ENCODE measurements at places on chromosomes 5 and 9.
A peak's percentile ranks its signal among the peaks of the same experiment; 100 is the strongest.

GRCh38 chr9:136925414-136926153 lies 19.0 kb downstream of the FBXW5 start:
- DNase-seq, result no peak

DNA sequence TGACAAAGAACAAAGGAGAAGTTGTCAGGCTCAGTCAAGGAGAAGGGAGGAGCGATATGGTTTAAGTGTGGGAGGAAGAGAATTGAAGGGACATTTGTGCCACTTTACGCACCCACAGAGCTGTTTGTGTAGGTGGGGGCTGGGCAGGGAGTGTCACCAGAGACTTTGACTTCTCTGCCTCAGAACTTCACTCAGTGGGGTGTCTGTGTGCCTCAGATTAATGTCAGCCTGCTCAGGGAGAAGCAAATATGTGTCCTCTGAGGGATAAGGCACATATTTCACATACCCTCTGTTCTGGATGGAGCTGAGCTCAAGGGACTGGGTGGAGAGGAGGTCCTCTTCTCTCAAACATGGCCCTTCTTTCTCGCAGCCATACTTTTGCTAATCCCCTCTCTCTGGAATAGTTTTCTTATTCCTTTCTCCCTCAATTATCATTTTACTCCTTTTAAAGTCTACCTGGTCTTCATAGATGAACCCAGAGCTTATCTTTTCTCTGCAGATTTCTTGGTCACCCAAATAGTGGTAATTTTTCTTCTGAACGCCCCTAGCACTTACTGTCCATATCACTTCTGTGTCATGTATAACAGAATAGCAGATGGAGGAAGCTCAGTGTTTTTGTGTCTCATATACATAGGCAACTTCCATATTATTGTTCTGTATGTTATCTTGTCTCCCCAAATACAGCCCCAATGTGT lies 77.0 kb downstream of the IQGAP2 start:
- no peak for DNase-seq

DNA sequence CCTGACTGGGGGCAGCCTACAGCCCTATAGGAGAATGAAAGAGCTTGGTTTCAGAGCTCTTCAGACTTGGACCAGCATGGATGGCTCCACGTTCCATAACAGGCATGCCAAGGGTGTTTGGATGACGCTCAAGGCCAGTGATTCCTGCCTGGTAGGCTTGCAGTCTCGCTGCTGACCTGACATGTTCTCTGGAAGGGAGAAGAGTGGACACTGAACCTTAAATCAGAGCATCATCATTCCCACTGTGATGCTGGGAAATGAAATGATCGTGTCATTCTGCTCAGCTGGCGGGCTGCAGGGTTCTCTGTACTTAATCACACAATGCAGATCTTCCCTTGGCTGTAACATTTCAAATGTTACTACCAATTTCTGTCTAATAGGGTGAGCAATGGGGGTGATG lies 57.0 kb downstream of the CFAP90 start:
- DNase-seq, result no peak

- DNase-seq, result no peak
Observed at GRCh38 chr9:20472342-20473045, 149.8 kb downstream of the MLLT3 start.

- DNase-seq, result no peak
Observed at GRCh38 chr5:79236362-79236969, 535 bp downstream of the JMY start.

- no peak for DNase-seq
Observed at GRCh38 chr5:151001436-151001835, 19.0 kb upstream of the GPX3 start.

DNA sequence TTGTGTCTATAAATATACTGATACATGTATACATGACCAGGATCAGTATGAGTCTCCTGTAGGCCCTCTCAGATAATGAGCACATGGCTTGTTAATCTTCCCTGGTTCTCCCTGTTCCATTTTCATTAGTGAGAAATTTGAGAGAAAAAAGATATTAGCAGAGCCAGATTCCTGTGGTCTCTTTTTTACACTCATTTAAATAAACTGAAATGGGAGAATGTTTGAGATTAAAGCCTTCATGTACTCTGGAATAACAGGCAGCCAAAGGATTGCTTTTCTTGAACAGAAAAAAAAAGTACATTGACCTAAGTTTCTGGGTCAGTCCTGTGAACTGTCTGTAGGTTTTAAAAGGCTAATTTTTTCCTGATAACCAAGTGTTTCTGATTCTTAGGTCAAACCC lies 44.2 kb downstream of the PWWP2A start:
- DNase-seq, result no peak

- no peak for DNase-seq
Observed at GRCh38 chr5:54215233-54215736, 95.1 kb downstream of the ARL15 start.

GRCh38 chr5:180334751-180335613 lies 18.2 kb downstream of the GFPT2 start:
- no peak for DNase-seq

- no peak for DNase-seq
Observed at GRCh38 chr5:54360925-54361662, 50.7 kb upstream of the ARL15 start.

DNA sequence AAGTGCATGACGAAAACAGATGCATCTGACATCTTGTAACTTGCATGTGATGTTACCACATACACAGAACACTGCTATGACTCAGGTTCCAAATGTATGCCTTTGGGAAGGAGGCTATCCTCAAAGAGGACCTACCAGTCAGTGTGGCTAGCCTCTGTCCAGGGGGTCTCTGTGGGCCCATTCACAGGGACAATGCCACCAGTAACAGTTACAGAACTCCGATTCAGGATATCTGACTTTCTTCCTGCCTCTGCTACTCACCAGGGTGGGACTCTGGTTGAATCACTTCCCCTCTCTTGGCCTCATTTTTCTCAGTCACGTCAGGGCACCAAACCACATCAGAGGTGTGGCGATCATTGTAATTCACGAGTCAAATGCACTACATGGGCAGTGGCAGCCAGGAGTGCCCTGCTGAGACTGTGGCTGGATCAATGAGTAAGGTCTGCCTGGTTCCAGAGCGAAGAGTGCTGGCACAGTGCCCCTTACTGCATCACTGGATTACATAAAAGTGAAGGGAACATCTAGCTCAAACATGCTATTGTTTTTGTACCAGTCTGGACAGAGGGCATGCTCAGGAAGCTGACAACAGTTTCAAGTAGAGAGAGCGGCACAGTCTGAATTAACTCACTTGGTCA lies 13.2 kb downstream of the ATOX1 start:
- peak; percentile 94 for DNase-seq

GRCh38 chr9:138047469-138048040 lies 170.0 kb downstream of the CACNA1B start:
- no peak for DNase-seq

- DNase-seq, result no peak
Observed at GRCh38 chr5:15789642-15790041, 289.7 kb downstream of the FBXL7 start.

DNA sequence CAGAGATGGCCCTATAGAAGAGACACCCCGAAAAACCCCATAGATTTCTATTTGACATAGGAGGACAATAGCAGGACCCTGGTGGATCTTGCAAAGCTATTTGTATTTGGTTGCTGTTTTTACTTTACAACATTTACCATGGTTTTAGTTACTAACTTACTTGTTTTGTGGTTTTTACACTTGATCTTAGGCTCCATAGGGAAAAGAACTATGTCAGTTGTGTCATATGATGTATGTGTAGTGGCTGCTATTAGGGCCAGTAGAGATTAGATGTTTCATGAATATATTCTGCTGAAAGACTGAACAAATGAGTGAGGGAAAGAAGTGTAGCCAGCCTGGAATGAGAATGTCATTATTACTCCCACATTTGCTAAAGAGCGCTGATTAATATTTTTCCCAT lies 388.1 kb downstream of the SEMA5A start:
- DNase-seq, result no peak

DNA sequence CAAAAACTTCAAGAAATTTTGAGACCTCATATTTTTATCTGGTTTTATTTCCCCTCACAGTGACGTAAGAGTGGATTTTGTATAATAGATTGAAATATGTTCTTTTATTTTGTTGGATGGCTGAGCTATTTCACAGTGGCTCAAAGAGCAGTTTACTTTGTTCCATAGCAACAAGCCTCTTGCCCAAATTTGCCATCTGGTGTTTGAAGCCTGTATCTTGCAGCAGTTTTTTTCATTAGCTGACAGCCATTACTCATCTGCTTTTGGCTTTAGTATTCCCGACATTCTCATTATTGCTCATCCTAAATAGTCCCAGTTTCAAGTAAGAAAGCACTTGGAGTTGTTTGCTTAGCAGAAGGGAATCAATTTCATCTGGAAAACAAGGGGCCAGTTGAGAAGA lies 36.3 kb downstream of the GDA start:
- no peak for DNase-seq

GRCh38 chr5:140833993-140834392 lies at the start of gene PCDHA7:
Gene PCDHA7, plus strand, starts transcription at chr5:140834269. Its CDS starts 115 bp downstream, at chr5:140834384.
- DNase-seq, result peak; percentile 4

DNA sequence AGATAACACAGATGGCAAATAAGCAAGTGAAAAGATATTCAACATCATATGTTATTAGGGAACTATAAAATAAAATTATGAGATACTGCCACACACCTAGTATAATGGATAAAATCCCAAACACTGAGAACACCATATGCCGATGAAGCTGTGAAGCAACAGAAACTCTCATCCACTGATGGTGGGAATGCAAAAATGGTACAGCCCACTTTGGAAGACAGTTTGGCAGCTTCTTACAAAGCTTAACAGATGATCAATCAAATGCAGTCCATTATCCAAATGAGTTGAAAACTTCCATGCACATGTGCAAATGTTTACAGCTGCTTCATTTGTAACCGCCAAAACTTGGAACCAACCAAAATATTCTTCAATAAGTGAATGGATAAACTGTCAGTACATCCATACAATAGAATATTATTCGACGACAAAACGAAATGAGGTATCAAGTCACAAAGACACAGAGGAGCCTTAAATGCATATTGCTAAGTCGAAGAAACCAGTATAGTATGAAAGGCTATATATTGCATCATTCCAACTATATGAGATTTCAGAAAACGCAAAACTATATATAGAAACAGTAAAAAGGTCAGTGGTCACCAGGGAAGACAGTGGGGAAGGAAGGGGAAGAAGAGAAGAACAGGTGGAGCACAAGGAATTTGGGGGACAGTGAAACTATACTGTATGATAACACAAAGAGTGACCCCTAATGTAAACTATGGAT lies 14.9 kb downstream of the PFDN1 start:
- DNase-seq, result no peak

DNA sequence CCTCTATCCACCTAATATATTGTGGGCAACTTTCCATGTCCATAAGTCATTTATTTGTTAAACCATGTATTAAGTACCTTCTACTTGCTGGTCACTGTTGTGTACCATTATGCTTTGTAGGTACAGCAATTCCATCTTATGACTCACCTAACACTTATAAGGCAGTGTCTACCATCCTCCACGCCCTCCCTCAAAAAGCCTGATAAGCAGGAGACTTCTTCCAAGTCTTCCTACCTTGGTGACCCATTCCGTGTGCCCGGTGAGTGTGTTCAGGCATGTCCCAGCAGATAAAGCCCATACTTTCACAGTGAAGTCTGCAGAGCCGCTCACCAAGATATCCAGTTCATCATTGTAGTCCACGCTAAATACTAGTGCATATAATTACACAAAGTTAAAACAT lies 17.4 kb downstream of the FBXW2 start:
- no peak for DNase-seq

DNA sequence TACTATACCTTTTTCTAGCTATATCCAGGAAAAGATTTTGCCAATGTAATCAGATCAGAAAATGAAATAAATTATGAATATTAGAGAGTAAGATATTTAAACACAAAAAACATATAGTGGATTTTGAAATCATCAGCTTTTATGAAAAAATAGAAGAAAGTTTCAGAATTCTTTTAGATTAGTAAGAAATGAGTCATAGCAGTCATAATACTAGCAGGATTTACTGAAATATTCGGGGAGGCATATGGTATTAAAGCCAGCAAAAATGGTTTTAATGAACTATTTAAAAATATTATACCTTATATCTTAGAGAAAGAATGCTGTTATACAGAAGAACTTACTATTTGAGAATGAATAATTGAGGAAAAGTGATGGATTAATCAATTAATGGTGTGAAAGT lies 303.6 kb upstream of the NUDT12 start:
- DNase-seq, result no peak

DNA sequence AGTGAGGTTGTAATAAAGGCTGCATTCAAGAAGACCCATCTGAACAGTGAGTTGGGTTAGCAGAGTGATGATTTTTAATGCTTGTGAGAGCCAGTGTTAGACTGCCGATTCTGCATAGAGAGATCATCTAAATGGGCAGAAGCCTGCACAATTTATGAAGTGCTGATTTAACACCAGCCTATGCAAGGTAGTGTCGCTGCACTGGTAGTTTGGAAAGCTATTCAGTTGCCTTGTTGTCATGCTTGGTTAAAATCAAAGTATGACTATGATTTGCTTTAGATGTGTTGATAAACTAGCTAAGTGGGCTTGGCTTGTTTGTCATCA lies 379 bp upstream of the LRRTM2 start:
- DNase-seq, result no peak

DNA sequence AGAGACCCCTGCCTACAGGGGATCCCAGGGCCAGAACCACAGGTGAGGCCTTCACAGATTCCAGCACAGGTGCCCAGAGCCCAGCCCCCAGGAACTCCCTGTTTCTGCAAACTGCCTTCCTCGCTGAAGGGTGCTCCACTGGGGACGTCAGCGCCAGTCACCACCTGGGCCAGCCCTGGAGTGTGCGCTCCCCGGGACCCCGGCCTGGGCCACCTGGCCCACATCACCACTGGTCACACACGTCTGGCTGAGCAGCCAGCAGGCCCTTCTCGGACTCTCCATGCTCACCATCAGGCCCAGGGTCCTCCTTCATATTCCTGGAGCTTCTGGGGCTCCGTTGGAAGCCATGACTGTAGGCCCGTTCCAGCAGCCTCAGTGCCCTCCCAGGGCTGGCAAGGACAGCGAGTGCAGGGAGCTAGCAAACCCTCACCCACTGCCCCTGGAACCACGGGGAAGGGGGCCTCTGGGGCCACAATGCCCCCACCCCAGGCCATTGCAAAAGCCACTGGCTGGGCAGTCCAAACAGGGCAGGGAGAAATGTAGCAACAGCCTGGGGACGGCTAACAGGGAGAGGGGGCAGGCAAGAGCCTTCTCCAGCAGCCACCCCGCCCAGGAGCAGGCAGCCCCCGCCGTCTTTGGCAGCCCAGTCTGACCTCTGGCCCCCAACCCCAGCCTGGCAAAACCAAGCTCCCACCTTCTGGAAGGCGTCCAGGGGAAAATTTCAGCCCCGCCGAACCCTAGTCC lies 1.3 kb downstream of the AGPAT2 start:
- DNase-seq, result no peak
